Body of pancreas (tissue), 4 donors: ENCODE measurements at places on chromosomes 2 and 18.

- no peak for DNase-seq
- no peaks in the 10 kb centered on the region for H3K36me3 ChIP-seq
- H3K4me3 ChIP-seq = no peak overlapping the region
- no peak overlapping the region for H3K27ac ChIP-seq
Observed at GRCh38 chr18:5317186-5317585, 21.7 kb upstream of the ZBTB14 start.

DNA sequence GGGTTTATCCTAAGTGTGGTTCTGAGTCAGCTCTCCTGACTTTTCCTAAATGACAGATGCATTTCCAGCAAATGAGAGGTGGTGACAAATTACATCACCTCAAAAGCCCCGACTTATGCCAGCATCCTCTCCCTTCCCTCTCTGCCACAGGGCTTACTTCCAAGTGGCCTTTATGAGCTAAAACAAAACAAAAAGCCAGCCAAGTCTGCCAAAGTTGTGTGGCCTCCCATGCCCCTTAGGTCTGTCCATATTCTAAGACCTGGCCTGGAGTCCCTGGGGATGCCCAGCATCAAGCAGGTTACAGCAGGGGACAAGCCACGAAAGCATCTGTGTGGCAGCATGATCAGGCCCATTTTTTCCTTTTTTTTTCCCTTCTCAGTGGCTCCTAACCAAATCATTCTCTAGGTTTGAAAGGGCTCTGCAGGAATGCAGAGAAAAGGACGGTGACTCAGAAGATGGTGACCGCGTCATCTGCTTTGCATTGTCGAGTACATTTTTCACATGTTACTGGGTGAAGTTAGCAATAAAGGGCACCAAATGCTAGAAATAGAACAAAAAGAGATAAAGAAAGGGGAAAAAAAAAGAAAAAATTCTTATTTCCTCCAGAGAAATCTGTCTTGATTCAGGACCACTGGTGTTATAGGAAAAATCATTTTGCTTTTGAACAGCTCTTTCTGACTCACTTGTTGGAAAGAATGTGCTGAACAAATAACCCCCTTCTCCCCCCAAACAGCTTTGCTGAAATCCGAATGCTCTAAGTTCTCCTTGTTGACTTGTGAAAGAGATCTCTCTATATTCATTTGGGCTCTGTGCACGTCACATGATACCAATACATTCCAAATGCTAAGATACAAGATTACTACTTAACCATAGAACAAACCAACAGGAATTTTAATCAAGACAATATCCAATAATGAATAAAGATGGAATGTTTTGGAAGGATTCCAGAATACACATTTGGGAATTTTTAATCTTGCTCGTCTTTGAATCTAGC is 178.7 kb downstream of the EN1 start:
- DNase-seq = no peak
- no peak overlapping the region for H3K27ac ChIP-seq
- H3K4me3 ChIP-seq = no peak overlapping the region
- no peaks in the 10 kb centered on the region for H3K4me1 ChIP-seq
- H3K36me3 ChIP-seq = no peaks in the 10 kb centered on the region

DNA sequence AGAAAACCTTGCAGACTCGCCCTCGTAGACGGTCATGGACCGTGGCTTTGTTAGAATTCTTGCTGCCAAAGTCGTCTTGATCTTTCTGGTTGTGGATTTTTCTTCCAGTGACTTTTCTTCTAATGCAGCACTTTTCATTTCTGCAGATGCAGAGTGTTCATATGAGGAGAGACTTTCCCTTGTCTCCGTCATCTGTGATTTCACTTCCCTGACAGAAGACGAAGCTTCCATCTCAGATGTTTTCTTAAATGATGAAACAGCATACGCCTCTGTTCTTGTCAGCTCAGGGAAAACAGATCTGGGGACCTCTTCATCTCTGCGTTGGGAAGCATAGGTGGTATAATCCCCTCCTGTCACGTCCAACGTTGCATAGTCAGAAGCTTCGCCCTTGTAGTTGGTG is 50.9 kb downstream of the PLEKHA3 start:
- H3K4me3 ChIP-seq = no peak overlapping the region
- H3K36me3 ChIP-seq = peaks cover 9% of the 10 kb centered on the region
- H3K27ac ChIP-seq = no peak overlapping the region
- no peaks in the 10 kb centered on the region for H3K4me1 ChIP-seq
- DNase-seq = no peak

DNA sequence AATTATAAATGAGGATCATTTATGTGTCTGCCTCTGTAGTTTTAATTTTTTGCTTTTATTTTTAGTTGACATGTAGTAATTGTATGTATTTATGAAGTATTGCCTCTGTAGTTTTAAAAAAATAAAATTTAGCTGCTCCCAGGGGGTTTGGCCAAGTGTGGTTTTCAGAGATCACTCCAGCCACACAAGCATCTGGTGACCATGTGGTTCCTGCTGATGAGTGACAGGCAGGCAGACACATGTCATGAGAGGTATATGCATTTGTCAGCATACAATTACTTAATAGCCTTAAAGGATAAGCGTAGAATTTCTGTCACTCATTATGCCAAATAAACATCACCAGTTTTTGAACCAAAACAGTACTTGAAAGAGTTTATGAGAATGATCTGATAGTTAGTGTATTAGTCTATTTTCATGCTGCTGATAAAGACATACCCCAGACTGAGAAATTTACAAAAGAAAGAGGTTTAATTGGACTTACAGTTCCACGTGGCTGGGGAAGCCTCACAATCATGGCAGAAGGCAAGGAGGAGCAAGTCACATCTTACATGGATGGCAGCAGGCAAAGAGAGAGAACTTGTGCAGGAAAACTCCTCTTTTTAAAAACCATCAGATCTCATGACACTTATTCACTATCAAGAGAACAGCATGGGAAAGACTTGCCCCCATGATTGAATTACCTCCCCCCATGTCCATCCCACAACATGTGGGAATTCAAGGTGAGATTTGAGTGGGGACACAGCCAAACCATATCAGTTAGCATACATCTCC is 29.6 kb downstream of the MREG start:
- DNase-seq = no peak
- peaks cover 4% of the 10 kb centered on the region for H3K4me1 ChIP-seq
- H3K27ac ChIP-seq = no peak overlapping the region
- no peaks in the 10 kb centered on the region for H3K36me3 ChIP-seq
- H3K4me3 ChIP-seq = no peak overlapping the region
- no peaks in the 10 kb centered on the region for H3K27me3 ChIP-seq

GRCh38 chr2:64852771-64853241 is 136.4 kb upstream of the SLC1A4 start:
- no peak overlapping the region for H3K27ac ChIP-seq
- H3K4me3 ChIP-seq = no peak overlapping the region
- H3K4me1 ChIP-seq = peaks cover 5% of the 10 kb centered on the region
- no peaks in the 10 kb centered on the region for H3K27me3 ChIP-seq
- DNase-seq = no peak

GRCh38 chr2:12929758-12930157 is 213.0 kb downstream of the TRIB2 start:
- DNase-seq = no peak
- H3K27me3 ChIP-seq = no peaks in the 10 kb centered on the region
- H3K36me3 ChIP-seq = no peaks in the 10 kb centered on the region

DNA sequence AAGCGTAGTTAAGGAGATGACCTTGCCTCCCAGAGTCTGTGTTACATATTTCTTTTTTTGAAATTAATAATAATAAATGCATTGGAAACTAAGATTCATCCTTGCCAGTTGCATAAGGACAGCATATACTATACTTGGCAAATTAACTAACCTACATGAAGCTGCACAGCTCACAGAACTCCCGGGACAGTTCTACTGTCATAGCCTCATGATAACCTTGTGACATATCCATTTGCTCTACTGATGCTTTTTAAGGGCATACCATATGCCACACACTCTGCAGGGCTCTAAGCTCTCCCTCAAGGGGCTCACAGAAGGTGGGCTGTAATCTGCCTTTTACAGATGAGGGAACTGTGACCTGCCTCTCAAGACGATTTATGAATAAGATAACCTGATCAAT is 3.8 kb downstream of the ITGB1BP1 start:
- no peak overlapping the region for H3K27ac ChIP-seq
- H3K4me3 ChIP-seq = no peak overlapping the region
- no peaks in the 10 kb centered on the region for H3K27me3 ChIP-seq
- no peak for DNase-seq
- H3K36me3 ChIP-seq = no peaks in the 10 kb centered on the region

- no peaks in the 10 kb centered on the region for H3K27me3 ChIP-seq
- H3K27ac ChIP-seq = no peak overlapping the region
- no peak overlapping the region for H3K4me3 ChIP-seq
- DNase-seq = no peak
- H3K4me1 ChIP-seq = peaks cover 8% of the 10 kb centered on the region
Observed at GRCh38 chr18:55319459-55320193, 268.4 kb downstream of the TCF4 start.

GRCh38 chr18:52451851-52452250 is 111.9 kb downstream of the DCC start:
- H3K4me3 ChIP-seq = no peak overlapping the region
- no peak overlapping the region for H3K27ac ChIP-seq
- no peak for DNase-seq
- H3K4me1 ChIP-seq = no peaks in the 10 kb centered on the region
- H3K27me3 ChIP-seq = no peaks in the 10 kb centered on the region

DNA sequence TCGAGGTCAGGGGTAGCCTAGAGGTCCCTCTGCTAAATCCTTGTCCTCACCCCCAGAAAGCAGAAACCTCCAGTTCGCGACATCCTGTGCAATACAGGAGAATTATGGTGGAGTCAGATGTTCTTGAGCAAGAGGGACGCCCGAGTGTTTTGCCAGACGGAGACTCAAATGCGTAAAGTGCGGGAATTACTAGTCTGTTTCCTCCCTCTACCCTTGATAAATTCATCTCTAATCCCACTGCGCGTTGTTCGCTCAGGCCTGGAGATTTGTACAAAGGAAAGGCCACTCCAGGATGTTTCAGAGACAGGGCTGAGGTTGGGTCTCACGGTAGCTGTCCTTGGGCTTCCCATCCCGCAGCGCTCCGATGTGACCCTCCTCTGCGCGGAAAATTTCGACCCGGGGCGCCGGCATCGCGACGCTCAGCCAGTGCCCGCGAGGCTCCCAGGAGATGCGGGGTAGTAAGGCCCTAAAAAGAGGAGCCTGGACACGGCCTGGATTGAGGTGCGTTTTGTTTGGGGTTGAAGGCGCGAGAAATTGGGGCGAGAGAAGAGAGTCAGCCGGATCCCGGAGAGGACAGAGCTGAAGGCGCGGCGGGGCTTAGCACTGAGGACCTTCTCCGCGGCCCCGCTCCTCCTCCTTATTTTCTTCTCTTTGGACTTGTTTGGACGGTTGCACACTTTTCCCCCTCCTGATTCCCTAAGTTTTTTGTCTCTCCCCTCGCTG is 2.6 kb upstream of the NEUROD1 start:
- peaks cover 46% of the 10 kb centered on the region for H3K27me3 ChIP-seq
- peaks cover 28% of the 10 kb centered on the region for H3K4me1 ChIP-seq
- no peaks in the 10 kb centered on the region for H3K36me3 ChIP-seq

GRCh38 chr2:224479826-224480225 is 77.9 kb upstream of the FAM124B start:
- no peak for DNase-seq
- no peaks in the 10 kb centered on the region for H3K27me3 ChIP-seq
- H3K27ac ChIP-seq = no peak overlapping the region
- peaks cover 5% of the 10 kb centered on the region for H3K36me3 ChIP-seq

- no peaks in the 10 kb centered on the region for H3K27me3 ChIP-seq
- H3K4me1 ChIP-seq = peaks cover 8% of the 10 kb centered on the region
- no peak overlapping the region for H3K4me3 ChIP-seq
- H3K27ac ChIP-seq = no peak overlapping the region
- H3K36me3 ChIP-seq = no peaks in the 10 kb centered on the region
Observed at GRCh38 chr18:62384068-62384467, 59.0 kb downstream of the TNFRSF11A start.

GRCh38 chr2:191626497-191627151 is 51.3 kb upstream of the NABP1 start:
- no peaks in the 10 kb centered on the region for H3K36me3 ChIP-seq
- H3K27ac ChIP-seq = no peak overlapping the region
- no peak overlapping the region for H3K4me3 ChIP-seq
- no peak for DNase-seq
- H3K4me1 ChIP-seq = peaks cover 4% of the 10 kb centered on the region

DNA sequence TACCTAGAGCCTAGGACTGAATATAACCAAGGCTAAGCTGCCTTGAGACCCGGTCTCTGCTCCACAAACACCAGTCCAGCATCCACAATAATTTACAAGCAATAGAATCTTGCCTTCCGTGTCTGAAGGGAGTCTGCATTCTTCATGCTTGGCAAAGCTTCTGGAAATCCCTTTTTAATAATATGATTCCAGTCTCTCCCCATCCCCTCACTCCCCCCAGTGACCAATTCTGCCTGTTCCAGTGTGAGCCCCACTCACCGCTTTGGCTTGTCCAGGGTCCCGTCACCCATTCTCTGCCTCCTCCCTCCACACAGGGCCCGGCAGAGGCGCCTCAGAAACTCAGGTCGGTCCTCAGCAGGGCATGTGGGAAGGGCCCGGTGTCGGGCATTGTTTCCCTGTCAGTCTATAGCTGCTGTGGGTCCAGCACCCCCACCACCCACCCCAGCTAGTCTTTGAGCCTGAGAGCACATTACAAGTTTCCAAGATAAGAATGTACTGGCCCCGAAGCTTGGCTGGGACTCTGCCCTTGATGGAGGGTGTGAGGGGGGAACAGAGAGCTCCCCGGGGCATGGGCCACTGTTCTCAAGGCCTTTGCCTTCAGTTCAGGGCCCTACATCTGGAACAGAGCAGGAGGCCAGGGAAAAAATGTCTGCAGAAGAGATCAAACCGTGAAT is 129.7 kb upstream of the MYCN start:
- no peak for DNase-seq
- H3K4me1 ChIP-seq = no peaks in the 10 kb centered on the region
- no peak overlapping the region for H3K27ac ChIP-seq
- H3K36me3 ChIP-seq = no peaks in the 10 kb centered on the region

- no peaks in the 10 kb centered on the region for H3K36me3 ChIP-seq
- no peak for DNase-seq
- no peaks in the 10 kb centered on the region for H3K27me3 ChIP-seq
- no peak overlapping the region for H3K27ac ChIP-seq
- no peaks in the 10 kb centered on the region for H3K4me1 ChIP-seq
Observed at GRCh38 chr2:162164802-162165201, 12.8 kb upstream of the GCG start.

- no peak overlapping the region for H3K4me3 ChIP-seq
- H3K36me3 ChIP-seq = no peaks in the 10 kb centered on the region
- no peak overlapping the region for H3K27ac ChIP-seq
- H3K4me1 ChIP-seq = no peaks in the 10 kb centered on the region
- no peak for DNase-seq
Observed at GRCh38 chr2:202018950-202019349, 14.7 kb upstream of the FZD7 start.

GRCh38 chr2:228197504-228197903 is 16.0 kb upstream of the SPHKAP start:
- H3K4me3 ChIP-seq = no peak overlapping the region
- no peaks in the 10 kb centered on the region for H3K36me3 ChIP-seq
- no peak for DNase-seq
- no peak overlapping the region for H3K27ac ChIP-seq
- H3K4me1 ChIP-seq = no peaks in the 10 kb centered on the region

- H3K4me1 ChIP-seq = peaks cover 31% of the 10 kb centered on the region
- peak overlapping the region; percentile 85 for H3K27ac ChIP-seq
- DNase-seq = peak; percentile 71
Observed at GRCh38 chr2:41847744-41848441, 199.9 kb upstream of the PKDCC start.
